ENCODE measurements at places on chromosomes 5 and 9.

DNA sequence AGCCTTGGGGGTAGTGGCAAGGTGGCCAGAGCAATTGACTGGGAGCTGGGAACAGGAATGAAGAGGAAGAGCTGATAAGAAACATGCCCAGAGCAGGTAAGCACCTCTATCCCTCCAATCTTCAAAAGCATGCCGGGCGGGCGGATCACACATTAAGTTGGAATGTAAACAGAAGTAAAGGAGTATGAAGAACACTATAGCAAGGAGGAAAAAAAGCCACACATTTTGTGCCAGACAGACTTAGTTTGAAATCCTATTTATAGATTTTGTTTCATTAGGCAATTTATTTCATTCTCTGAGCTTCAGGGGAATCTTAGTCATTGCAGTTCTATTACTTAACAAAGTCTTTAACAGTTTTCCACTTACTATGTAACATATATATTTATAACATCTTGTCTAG, 173.9 kb upstream of the TNC start:
- no peak for DNase-seq

GRCh38 chr9:107648153-107648715, 158.7 kb upstream of the KLF4 start:
- DNase-seq, result no peak

GRCh38 chr9:135093911-135094584, 6.6 kb downstream of the OLFM1 start:
- no peak for DNase-seq

GRCh38 chr9:104885818-104886709, 41.9 kb downstream of the ABCA1 start:
- DNase-seq, result no peak
